ENCODE measurements at places on chromosomes 11 and 22.
A peak's percentile ranks its signal among the peaks of the same experiment; 100 is the strongest.

- no peak for DNase-seq
Observed at GRCh38 chr11:4140067-4140636, 45.6 kb downstream of the RRM1 start.

GRCh38 chr11:11740073-11740702 lies 101.6 kb upstream of the USP47 start:
- DNase-seq, result no peak

- DNase-seq, result peak; percentile 22
Observed at GRCh38 chr11:11444027-11444803, 91.2 kb upstream of the CSNK2A3 start.

- DNase-seq, result no peak
Observed at GRCh38 chr11:86669424-86669823, 3.0 kb downstream of the ME3 start.

- DNase-seq, result peak; percentile 91
Observed at GRCh38 chr22:43826142-43827002, 14.3 kb upstream of the EFCAB6 start.

- DNase-seq, result no peak
Observed at GRCh38 chr11:115929618-115930129, 425.5 kb upstream of the CADM1 start.

DNA sequence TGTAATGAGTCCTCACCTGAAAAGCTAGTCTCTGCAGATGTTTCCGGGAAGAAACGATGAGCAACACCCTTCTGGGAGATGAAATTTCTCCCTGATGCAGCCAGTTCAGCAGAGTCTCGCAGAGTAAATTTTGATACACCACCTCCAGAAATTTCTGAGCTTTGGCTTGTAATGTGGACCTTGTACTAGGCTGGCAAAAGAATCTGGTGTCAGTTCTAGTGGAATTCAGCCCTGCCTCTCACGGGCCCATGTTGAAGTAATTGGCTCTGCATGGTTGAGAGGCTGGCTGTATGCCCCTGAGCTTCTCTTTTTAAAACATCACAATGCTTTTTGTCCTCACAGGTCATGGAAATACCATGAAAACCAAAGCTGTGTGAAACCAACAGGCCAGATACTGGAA lies at the start of gene GLYAT:
TSS of gene GLYAT (minus strand) at position 125 of the 400 bp plus-strand sequence. CDS start 7,447 bp downstream, outside the sequence.
- DNase-seq, result no peak

GRCh38 chr11:78138694-78139421 lies 568 bp downstream of the ALG8 start:
- DNase-seq, result peak; percentile 15

DNA sequence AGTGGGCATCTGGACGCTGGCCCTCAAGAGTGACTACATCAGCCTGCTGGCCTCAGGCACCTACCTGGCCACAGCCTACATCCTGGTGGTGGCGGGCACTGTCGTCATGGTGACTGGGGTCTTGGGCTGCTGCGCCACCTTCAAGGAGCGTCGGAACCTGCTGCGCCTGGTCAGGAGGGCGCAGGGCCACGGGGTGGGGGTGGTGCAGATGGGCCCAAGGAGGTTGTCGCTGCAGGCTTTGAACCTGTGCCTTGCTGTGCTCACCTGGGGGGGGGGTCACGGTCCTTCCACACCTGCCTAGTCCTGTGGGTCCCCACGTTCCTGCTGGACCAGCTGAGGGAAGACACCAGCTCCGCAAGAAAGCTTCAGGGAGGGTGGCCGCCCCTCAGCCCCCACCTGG lies 3.5 kb downstream of the CD151 start:
- DNase-seq, result no peak

- no peak for DNase-seq
Observed at GRCh38 chr11:96203567-96204365, 139.2 kb downstream of the MAML2 start.

DNA sequence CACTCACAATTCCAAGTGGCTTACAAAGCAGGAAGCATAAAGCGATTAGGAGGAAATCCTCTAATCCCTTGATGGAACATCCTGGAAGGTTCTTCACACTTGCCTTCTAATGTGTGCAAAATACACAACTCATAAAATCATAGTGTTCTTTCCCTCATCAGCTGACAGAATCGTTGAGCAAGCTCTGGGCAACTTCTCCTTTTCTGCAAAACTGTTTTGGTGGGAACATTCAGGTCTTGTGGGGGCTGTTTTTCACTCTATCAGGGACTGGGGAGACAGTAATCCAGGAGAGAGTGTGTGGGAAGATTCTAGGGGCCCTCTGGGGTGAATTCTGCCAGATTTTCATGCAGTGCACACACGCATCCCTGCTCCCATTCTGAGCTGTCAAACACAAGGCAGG lies 53.2 kb downstream of the IRAG1 start:
- no peak for DNase-seq

GRCh38 chr11:94968334-94968958 lies 4.9 kb downstream of the CWC15 start:
- peak; percentile 20 for DNase-seq

GRCh38 chr22:47107431-47107830 lies 345.0 kb downstream of the TBC1D22A start:
- no peak for DNase-seq

DNA sequence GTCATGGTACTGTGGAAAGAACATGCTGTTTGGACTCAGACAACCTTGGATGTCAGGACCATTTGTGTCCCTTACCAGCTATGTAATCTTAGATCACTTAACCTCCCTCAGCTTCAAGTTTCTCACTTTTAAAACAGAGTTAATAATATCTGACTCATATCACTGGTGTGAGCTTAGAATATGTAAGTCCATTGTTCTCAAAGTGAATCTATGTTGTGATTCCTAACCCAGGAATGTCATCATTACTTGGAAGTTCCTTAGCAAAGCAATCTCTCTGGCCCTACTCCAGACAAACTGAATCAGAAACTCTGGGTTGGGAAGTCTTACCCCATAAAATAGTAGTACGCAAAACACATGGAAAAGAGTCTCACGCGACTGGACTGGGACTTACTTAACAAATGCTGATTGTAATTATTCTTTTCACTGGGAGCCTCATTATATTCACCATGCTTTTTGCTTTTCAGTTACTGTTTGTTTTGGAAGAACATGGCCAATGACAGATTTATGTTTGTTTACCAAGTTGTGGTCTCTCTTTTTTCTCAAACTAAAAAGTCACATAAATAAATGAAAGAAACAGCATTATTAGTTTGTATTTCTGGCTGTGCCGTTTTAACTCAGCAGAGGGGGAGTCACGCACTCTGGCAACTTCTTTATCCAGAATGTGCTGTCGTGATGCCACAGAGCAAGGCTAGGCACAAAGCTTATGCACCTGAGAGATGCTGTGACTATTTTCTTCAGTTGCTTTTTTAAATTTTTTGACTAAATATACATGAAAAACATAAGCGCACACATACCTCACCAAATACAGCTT lies 217.7 kb upstream of the CTSC start:
- peak; percentile 84 for DNase-seq

GRCh38 chr11:43852057-43852636 lies 28.5 kb upstream of the ALKBH3 start:
- peak; percentile 74 for DNase-seq

- DNase-seq, result peak; percentile 89
Observed at GRCh38 chr11:123454060-123454651, 24.1 kb downstream of the GRAMD1B start.

GRCh38 chr22:26213826-26214225 lies 44.6 kb downstream of the SEZ6L start:
- no peak for DNase-seq

GRCh38 chr11:9739123-9739900 lies 75.4 kb downstream of the SWAP70 start:
- DNase-seq, result no peak

- no peak for DNase-seq
Observed at GRCh38 chr11:77866336-77866735, 45.4 kb downstream of the AAMDC start.

DNA sequence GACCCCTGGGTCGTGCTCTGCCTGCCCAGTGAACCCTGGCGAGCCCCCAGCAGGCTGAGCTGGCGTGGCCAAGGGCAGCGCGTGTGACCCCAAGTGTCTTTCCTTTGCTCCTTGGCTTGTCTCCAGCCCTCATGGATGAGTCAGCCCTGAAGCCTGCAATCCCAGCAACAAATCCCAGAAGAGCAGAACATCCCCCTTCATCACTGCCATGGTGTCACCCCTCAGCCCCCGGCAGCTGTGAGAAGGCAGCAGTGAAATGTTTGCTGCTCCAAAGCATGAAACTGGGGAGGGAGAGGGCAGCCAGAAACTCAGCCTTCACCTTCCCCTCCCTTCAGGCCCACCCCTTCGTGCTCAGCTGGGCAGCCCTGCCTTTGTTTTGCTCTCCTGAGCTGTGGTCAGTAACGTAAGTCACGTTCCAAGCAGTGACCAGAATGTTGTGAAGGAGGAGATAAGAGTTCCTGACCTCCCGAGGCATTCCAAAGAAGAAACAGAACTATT lies 29.8 kb downstream of the ADAMTS15 start:
- DNase-seq, result peak; percentile 95

GRCh38 chr11:38438091-38438490 lies 1840.1 kb upstream of the RAG2 start:
- DNase-seq, result no peak

DNA sequence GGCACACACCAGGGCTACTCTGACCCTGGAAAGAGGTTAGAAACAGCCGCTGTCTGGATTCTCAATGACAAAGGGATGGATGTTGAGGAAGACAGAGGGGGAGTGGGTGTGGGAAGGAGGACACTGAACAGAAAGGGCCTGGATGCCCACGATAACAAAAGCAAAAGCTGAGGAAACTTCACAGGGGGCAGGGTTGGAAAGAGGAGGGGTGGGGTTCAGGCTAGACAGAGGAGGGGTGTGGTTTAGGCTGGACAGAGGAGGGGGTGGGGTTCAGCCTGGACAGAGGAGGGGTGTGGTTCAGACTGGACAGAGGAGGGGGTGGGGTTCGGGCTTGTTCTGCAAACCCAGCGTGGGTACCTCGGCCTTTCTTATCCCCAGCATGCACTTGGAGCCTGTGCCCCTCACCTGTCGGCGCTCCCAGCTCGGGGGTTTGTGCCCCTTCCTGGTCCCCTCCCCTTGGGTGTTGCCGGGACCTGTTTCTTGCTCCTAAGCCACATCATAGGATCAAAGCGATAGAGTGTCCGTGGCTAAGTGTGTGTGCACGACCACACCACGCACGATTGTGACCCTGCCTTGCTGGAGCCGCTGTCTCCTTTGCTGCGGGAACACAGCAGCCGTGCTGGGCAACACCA lies 75.6 kb downstream of the BRD1 start:
- DNase-seq, result no peak

- DNase-seq, result no peak
Observed at GRCh38 chr11:11435635-11436034, 82.6 kb upstream of the CSNK2A3 start.

DNA sequence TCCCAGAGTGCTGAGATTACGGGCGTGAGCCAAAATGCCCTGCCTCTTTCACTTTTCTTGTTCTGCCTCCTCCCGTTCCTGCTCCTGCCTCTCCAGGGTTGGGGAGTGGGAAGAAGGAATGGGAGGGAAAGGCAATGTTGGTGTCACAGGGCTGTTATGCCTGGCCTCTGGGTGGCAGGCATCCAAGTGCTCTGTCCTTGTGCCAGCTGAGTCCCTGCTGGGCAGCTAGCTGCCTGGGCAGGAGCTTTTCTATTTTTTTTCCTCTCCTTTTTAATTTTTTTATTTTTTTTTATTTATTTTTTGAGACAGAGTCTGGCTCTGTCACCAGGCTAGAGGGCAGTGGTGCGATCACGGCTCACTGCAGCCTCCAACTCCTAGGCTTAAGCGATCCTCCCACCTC lies 4.1 kb upstream of the SAC3D1 start:
- peak; percentile 31 for DNase-seq

DNA sequence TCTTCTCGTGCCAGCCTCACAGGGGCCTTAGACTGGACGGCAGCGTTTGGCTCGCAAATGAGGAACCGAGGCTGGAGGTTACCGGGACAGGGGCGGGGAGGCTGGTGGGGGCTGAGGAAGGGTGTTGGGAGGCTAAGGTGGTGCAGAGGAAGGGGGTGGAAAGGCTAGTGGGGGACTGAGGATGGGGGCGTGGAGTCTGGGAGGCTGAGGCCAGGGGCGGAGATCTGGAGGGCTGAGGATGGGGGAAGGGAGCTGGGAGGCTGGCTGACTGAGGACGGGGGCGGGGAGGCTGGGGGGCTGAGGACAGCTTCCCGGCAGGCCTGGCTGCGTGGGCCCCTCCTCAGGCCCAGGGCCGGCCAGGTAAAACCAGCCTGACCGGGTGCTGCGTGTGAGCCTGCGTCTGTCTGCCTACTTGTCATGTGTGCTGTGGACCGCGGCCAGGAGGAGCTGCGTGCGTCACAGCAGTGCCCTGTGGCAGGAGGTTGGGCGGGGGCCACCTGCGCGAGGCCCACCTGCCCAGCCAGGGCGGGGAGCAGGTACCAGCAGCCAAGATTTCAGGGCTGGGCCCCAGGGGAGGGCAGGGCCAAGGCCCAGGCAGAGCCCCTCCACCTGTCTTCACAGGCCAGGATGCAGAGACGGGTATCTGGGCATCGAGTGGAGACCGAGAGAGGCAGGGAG lies 9.4 kb upstream of the PIM3 start:
- no peak for DNase-seq

DNA sequence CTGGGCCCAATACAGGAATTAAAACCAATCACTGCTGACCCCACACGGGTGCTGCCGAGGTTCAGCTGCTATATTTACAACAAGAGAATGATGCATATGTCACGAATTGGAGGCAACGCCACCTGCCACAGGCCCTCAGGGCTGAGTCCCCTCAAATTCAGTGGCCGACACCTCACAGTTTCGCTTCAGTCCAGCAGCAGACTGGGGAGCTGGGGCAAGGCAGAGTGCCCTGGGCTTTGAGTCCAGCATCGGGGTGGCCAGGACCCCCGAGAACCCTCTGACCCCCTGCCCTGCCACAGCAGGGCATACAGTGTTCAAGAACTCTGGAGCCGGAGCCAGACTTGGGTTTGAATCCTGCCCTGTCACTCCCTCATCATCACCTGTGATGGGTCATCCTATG lies 247.2 kb downstream of the CTTN start:
- no peak for DNase-seq

- no peak for DNase-seq
Observed at GRCh38 chr11:85154294-85154693, 472.9 kb downstream of the DLG2 start.

GRCh38 chr11:12469451-12469850 lies 92.1 kb downstream of the PARVA start:
- DNase-seq, result no peak

- no peak for DNase-seq
Observed at GRCh38 chr11:77236901-77237300, 64.6 kb downstream of the GDPD4 start.

GRCh38 chr11:44823868-44824267 lies 97.1 kb downstream of the TSPAN18 start:
- no peak for DNase-seq

GRCh38 chr11:66970807-66971442 lies 4.2 kb upstream of the C11orf86 start:
- peak; percentile 91 for DNase-seq

GRCh38 chr11:111635706-111636045 lies 33.4 kb downstream of the SIK2 start:
- peak; percentile 75 for DNase-seq

GRCh38 chr11:16786131-16786530 lies 47.7 kb downstream of the C11orf58 start:
- no peak for DNase-seq

- no peak for DNase-seq
Observed at GRCh38 chr11:42598341-42598740, 713.5 kb upstream of the API5 start.

- no peak for DNase-seq
Observed at GRCh38 chr22:34763496-34763895, 302.5 kb upstream of the ISX start.

GRCh38 chr11:66172146-66172545 lies 96.3 kb upstream of the RAB1B start:
- no peak for DNase-seq

GRCh38 chr11:112321501-112322172 lies 61.0 kb upstream of the PLET1 start:
- peak; percentile 90 for DNase-seq

- DNase-seq, result peak; percentile 57
Observed at GRCh38 chr22:31106731-31107177, 614 bp downstream of the SELENOM start.

GRCh38 chr11:18239655-18240054 lies 3.1 kb upstream of the SAA4 start:
- no peak for DNase-seq
